Stimulated activated CD4-positive, alpha-beta T cell treated with anti-CD3 and anti-CD28 coated beads, Interleukin-1b, Interleukin-23, amount 100 ng/mL, for 48 hours (primary cell): ENCODE measurements at places on chromosomes 4 and X.
A peak's percentile ranks its signal among the peaks of the same experiment; 100 is the strongest.

- DNase-seq = no peak
Measured at GRCh38 chr4:31053451-31053850, 333.3 kb downstream of the PCDH7 start.

DNA sequence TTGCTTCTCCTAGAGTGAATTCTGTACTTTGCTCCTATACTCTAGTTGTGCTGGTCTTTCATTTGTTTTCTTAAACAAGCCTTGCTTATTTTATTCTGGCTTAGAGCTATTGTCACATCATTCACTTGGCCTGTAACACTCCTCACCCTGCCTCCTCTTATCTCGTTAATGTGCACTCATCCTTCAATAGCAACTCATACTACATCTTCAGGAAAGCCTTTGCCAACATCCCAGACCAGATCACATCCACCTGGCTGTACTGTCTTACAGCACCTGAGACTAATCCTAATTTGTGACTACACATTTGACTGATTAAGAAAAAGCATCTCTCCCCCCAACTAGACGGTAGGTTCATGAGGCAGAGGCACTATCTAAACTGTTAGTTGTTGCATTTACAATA lies 80.8 kb downstream of the SLC7A11 start:
- DNase-seq = no peak

DNA sequence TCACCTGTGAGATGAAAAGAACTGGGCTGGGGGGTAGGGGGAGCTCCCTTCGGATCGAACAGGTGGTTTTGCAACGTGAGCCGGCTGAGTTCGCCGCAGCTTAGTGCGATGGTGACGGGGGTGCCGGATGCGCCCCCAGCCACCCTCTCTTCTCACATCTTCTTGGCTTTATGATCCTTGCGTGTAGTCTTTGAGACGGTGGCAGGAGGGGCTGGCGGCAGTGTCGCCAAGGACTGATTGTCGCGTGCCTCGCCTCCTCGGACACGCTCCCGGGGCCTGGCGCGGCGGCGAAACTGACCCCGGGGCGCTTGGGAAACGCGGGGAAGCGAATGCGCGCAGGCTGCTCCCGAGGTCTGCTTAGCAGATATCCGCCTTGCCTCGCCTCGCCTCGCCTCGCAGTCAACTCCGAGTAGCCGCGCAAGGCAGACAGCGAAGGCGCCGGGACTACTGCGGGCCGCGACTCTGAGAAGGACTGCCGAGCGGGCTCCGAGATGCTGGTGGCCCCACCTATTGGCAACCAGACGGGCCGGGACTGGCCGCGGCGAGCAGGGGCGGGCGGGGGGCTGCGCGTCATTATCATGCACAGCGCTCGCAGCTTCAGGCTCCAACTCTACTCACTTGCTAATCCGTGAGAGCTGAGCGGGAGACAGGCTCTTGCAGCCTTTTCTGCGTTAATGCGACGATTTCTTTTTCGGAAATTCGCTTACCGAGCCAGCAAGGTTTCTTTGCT lies 1.5 kb downstream of the GRID2 start:
- DNase-seq = no peak

GRCh38 chr4:145819101-145819852 lies 119.3 kb downstream of the ZNF827 start:
- no peak for DNase-seq

- DNase-seq = no peak
Measured at GRCh38 chrX:24498975-24499374, 33.9 kb downstream of the PDK3 start.

DNA sequence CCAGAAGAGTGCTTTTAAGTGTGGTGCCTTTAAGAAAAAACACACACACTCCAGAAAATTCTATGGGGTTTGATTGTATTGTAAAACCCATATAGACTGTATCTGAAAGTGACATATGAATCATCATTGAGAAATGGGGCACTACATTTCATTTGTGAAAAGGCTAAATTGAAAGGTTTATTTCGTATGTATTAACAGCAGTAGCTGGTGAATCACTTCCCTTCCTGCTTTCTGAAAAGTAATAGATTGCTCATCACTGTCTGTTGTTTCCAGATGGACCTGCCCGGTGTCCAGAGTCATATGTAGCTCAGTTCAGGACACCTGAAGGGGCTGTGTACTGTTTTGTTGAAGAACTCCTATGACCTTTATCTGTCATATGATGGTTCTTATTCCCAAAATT lies 28.1 kb upstream of the HPRT1 start:
- peak; percentile 2 for DNase-seq

DNA sequence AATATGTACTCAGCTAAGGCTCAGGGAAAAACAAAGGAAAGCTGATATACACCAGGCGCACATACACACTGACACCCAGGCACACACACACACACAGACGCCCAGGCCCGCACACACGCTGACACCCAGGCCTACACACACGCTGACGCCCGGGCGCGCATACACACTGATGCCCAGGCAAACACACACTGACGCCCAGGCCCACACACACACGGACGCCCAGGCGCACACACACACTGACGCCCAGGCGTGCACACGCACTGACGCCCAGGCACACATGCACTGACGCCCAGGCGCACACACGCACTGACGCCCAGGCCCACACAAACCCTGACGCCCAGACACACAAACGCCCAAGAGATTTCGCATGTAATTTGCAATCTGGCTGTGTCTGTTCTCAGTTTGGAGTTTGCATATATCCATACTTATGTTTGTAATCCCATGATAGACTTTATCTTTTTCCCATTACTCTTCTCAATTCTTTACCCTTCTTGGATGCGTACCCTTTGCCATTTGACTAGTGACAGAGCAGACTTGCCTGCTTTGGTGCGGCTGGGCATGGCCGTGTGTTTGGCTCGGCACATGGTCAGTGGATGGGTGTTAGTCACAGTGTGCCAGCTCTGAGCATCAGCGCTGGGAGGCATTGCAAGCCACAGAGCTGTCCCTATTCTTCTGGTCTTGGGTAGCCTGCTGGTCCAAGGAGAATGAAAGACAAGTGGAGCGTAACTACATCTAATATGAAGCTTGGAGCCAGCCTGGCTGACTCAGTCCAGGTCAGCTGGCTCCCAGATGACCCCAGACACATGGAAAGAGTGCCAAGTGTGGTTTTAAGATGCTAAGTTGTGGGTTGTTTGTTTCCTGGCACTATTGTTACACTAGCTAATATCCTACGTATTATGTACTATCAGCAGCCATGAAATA lies 632.4 kb upstream of the ZFP42 start:
- no peak for DNase-seq

GRCh38 chr4:6489927-6490326 lies 17.5 kb upstream of the PPP2R2C start:
- no peak for DNase-seq

- DNase-seq = no peak
Measured at GRCh38 chr4:40292313-40292759, 42.8 kb upstream of the CHRNA9 start.

GRCh38 chr4:145154573-145154972 lies 25.8 kb downstream of the OTUD4 start:
- no peak for DNase-seq

DNA sequence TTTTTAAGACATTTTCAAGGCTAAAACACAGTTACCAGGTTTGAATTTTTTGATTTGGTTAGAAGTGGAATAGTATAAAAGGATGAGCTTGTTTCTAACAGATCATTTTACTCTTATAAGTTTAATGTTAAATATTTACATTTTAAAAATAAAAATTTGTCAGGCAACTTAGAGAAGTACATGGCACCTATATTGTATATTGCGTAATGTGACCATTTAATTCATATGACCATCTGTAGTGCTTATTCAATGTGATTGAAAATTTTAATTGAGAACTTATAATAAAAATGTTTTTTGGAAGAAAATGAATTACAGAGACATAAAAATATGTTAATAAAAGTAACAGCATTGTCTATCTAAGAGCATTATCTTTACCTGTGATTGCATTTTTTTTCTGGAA lies 1632.4 kb downstream of the RPA4 start:
- no peak for DNase-seq

- DNase-seq = no peak
Measured at GRCh38 chr4:13844740-13845139, 217.2 kb upstream of the BOD1L1 start.

DNA sequence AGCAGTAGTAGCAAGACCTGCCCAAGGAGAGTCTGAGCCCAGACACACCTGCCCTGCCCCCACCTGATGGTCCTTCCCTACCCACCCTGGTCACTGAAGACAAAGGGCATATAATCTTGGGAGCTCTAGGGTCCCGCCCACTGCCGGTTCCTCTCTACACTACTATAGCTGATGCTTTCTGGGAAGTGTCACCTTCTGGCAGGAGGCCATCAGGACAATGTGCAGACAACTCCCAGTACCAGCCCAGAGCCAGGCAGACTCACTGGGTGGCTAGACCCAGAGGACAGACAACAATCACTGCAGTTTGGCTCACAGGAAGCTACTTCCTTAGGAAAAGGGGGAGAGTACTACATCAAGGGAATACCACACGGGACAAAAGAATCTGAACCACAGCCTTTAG lies 312.7 kb downstream of the SPRY1 start:
- DNase-seq = no peak

- no peak for DNase-seq
Measured at GRCh38 chr4:76879731-76880364, 18.1 kb downstream of the SOWAHB start.

GRCh38 chrX:110133735-110134370 lies 130.9 kb downstream of the TMEM164 start:
- no peak for DNase-seq

DNA sequence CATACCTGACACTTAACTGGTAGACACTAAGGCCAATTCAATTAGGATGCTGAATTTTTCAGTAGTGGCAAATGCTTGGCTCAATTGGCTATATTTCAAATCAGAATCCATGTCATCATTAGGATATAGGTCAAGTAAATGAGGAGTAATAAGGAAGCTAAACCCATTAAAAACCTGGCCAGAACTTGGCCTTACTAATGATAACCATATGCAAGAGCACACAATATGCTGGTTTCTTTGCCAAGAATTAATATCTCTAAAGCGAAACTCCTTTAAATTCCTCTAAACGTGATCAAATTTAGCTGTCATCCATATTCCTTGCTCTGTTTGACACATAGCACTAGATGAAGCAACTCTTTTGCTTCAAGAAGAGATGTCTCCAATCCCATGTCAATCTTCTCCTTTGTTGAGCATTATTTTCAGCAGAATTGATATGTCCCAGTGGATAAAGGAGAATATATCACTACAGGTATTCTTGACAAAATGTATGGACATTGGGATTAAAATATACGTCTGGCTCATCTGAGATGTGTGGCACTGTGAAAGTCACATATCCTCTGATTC lies 206.1 kb upstream of the ANKRD50 start:
- DNase-seq = no peak

- DNase-seq = no peak
Measured at GRCh38 chr4:122403861-122404260, 25.1 kb downstream of the ADAD1 start.

DNA sequence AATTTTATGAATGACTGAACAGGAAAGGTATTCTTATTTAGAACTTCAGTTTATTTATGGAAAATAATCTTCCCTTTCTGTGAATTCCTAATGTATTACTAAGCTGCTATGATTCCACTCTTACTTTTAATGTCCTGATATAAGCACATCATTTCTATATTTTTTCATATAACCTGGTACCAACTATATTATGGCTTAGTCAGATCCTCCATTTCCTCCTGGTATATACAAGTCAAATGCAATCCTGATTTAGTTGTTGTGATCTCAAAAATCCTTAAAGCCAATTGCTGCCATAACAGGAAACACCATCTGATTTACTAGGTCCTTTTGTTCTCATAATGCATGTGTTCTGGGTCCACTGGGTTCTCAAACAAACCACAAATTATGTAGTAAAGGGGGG lies 26.8 kb downstream of the TRMT2B start:
- DNase-seq = no peak

- DNase-seq = no peak
Measured at GRCh38 chr4:6425911-6426310, 46.5 kb downstream of the PPP2R2C start.

DNA sequence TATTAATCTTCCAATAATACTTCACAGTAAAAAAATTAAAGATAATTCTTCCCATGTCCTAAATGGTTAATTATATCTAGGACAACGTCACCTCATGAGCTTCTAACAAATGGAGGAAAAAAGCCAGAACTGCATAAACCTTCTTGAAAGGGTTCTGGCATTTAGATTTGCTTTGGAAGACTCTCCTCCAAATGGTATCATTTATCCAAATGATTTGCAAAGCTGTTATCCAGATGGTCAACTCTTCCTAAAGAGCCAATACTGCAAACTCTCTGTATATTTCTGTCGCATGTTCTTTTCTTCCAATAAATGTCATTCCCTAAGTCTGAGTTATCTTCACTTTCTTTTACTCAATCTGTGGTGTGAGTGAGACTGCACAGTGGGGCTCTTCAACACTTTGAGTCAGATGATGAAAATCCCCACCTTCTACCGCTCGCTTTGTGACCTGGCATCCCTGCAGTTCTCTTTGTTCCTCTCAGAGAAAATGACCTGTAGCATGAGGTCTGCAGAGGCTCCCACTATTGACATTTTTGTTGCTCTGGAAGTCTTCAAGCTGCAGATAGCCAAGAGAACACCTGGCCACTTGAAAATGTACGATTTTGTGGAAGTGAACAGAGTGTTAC lies 52.9 kb downstream of the TMEM150C start:
- no peak for DNase-seq

GRCh38 chrX:40871385-40872082 lies 136.2 kb upstream of the MED14 start:
- DNase-seq = peak; percentile 6

GRCh38 chr4:121728066-121728465 lies 31.3 kb upstream of the ANXA5 start:
- DNase-seq = no peak

DNA sequence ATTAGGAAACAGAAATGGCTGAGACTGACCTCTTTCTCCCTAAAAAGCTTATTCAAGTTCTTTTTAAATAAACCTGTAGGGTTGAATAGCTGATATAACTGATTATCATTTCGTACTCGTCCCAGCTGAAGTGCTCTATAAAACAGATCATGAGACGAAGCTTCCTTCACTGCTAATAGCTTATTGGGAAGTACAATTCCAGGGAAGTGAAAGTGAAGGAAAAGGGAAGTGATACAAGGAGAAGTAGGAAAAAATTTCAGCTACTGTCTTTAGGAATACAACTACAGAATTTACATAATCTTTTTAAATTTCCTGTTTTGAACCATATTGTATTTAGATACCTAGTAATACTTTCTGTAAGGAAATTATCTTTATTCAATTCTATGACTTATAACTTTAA lies 103.0 kb downstream of the SNCA start:
- no peak for DNase-seq

DNA sequence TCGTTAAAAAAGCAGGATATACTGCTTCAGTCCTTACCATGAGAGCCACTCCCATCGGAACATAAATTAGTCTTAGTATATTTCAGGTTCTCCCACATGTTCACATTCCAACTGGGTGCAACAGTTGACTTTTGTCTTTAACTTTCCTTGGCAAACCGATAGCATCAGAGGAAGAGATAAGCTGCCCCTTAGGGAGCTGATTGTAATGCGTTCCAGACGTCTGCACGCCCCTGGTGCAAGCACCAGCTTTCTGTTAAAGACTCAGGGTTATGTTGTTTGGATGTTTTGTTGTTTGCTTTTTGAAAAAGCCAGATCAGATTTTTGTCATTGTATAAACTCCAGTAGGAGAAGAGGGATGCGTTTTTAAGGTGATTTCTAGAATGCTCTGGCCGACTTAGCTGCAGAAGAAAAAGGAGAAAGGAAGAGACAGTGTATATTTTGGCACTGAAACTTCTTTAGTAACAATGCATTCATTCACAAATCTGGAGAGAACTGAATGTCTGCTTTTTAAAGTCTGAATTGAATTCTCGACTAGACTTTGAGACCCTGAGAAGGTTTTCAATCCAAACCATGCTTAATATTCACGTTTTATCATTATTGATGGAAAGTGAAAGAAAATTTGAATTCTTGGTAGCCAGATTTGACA lies 160.9 kb downstream of the CBR4 start:
- DNase-seq = no peak
